ENCODE measurements at places on chromosomes 12 and 14. TPM values are rescaled to one million over a fixed set of nuclear protein-coding genes. Genes with fewer than 3 reads are reported as not detected.

DCN gene
- 125 TPM for total RNA-seq

DBX2 gene
- not detected for total RNA-seq

SIX6 gene
- total RNA-seq = not detected

TAS2R31 gene
- total RNA-seq = 7.3 TPM

KRT78 gene
- not detected for total RNA-seq

NTF3 gene
- total RNA-seq = 7.4 TPM

KIF5A gene
- 1.3 TPM for total RNA-seq

AKAP6 gene
- 3.9 TPM for total RNA-seq

KCNMB4 gene
- total RNA-seq = 4.2 TPM

- peak; percentile 44 for DNase-seq
These were observed 73.1 kb downstream of the RESF1 start for GRCh38 chr12:32032205-32032810.

DNA sequence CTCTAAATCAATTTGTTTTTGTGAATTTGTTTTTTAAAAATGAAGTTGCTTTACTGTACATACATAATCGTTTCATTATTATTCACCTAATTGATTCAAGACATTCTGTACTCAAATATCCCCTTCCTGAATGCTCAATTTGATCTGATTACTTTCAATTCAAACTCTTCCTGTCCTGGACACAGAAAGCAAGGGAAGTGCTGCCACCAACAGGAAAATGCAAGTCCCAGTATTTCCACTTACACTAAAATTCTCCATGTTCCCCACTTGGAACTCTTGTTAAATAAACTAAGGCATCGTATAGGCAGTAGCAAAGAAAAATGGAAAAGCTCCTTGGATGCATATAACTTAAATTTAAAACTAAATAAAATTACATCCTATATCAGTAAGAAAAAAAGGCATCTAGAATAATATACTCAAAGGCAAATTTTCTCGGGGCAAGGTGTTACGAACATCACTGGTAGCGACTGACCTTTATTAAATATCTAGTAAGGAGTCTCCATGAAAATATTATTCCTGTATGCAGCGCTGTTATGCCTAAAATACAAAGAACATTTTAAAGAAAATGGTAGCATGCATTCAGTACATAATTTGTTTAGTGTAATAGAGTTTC, 72.0 kb upstream of the DBX2 start:
- DNase-seq = peak; percentile 32

DNA sequence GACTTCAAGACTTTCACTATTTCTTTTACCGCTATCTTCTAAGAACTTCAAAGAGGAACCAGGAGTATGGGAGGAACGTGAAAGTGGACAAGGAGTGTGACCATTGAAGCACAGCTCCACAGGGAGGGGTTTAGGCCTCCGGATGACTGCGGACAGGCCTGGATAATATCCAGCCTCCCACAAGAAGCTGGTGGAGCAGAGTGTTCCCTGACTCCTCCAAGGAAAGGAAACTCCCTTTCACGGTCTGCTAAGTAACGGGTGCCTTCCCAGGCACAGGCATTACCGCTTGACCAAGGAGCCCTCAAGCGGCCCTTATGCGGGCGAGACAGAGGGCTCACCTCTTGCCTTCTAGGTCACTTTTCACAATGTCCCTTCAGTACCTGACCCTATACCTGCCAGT, 267.0 kb downstream of the RPL10L start:
- no peak for DNase-seq

GRCh38 chr12:104549815-104550480, 93.2 kb downstream of the CHST11 start:
- DNase-seq = no peak

- no peak for DNase-seq
These were observed 542.7 kb upstream of the LMO3 start for GRCh38 chr12:17148706-17149105.

- no peak for DNase-seq
These were observed 216.2 kb upstream of the CAND1 start for GRCh38 chr12:67052981-67053380.

- no peak for DNase-seq
These were observed 25.9 kb upstream of the BDKRB2 start for GRCh38 chr14:96178461-96179321.

GRCh38 chr12:51009056-51009440, 17.1 kb downstream of the SLC11A2 start:
- DNase-seq = peak; percentile 42

DNA sequence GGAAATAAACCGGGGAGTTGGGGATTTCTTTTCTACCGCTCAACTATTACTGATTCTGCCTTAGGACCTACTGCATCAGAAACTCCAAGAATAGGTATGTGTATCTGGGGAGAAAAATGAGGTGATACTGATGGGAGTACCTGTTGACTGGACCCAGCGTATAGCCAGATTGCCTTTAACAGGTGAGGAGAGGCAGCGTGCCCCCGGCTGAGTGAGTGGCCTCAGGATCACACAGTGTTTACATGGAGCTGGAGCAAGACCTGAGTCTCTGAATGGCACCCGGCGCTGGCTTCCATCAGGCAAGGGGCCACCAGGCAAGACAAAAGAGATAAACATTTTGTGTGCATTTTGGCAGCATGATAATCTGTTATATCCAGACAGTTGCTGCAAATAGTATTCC, 496.2 kb downstream of the EGLN3 start:
- no peak for DNase-seq

GRCh38 chr14:76664790-76665189, 96.5 kb upstream of the VASH1 start:
- no peak for DNase-seq

Data from fibroblast of villous mesenchyme (primary cell).